ENCODE measurements at places on chromosomes 7 and 10.

- DNase-seq: no peak
These were observed 594.2 kb upstream of the NRG3 start for GRCh38 chr10:81280497-81281479.

DNA sequence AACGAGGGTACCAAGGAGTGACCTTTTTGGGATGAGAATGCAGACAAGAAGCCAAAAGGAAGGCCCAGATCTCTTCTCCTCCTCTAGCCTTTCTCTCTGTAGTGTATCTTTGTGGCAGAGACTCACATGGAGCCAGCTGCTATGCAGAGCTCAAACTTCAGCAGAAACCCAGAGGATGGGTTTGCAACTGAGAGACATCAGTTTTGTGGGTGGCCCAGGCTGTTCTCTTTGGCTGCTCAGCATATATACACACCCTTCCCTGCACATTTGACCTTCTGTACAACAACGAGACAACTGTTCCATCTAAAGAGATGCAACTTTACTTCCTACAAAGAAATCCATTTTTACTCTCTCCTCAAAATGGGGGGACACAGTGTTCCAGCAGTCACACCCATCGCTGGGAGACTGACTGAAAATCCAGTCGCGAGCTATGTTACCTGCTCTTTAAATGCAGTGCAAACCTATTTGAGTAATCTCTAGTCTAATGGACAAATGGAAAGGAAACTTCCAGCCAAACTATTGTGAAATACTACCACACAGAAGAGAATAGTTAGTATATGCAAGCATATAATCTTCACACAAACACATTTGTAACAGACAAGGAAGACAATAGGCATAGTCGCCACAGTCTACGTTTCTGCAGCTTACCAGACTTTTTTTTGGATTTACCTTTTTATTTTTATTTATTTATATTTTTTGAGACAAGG is 51.2 kb downstream of the GTF2I start:
- DNase-seq: no peak

GRCh38 chr10:102627736-102628293 is 16.5 kb upstream of the TRIM8 start:
- DNase-seq: no peak

- no peak for DNase-seq
These were observed 103.6 kb downstream of the MKLN1 start for GRCh38 chr7:131431289-131431688.

- DNase-seq: no peak
These were observed 18.4 kb downstream of the GFRA1 start for GRCh38 chr10:116254422-116255155.

GRCh38 chr10:132412316-132413192 is 15.6 kb downstream of the PWWP2B start:
- no peak for DNase-seq

DNA sequence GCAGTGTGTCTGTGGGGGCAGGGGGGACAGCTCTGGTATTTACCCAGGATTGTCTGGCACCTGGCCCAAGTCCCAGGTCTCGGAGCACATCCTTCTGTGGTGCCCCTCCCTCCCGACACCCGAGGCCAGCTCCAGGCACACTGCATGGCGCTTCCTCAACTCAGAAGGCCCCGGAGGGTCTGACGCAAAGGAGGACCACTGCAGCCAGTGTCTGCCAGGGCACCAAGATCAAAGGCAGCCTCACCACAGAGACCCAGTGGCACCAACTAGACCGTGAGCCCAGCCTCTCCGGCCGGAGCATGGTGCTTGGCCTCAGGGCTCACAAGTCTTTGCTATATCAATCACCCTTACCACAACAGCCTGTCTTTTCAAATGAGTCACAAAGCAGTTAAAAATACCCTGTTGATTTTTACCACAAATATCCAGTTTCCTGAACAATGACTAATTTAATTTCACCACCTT is 99.3 kb upstream of the DDC start:
- no peak for DNase-seq

- DNase-seq: peak; percentile 33
These were observed 121.5 kb upstream of the PRR15 start for GRCh38 chr7:29442146-29442545.

DNA sequence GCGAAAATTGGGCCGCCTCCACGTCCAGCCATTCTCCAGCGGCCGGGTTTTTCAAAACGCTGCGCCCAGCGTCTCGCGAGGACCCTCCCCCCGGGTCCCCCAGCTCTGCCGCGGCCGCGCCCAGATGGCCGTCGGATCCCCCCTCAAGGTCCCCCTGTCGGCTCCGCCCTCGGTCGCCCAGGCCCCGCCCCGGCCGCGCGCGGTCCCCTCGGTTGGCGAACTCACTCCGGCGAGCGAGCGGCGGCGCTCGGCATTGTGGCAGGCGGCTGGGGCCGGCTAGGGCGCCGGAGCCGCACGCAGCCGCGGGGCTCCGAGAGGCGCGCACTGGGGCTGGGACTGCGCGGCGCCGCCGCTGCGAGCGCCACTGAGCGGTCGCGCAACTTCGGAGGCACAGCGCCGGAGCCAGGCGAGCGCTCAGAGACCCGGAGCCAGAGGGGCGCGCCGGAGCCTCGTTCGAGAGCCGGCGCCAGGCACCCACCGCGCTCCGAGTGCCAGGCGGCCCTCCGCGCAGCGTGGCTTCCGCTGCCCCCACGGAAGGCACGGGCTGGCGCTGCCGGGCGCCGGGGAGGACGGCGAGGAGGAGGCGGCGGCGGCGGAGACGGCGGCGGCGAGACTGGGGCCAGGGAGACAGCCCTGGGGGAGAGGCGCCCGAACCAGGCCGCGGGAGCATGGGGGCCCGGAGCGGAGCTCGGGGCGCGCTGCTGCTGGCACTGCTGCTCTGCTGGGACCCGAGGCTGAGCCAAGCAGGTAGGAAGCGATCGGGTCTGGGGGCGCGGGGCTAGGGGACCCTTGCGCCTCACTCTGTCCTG is at the start of gene UNC5B:
Gene UNC5B, plus strand, starts transcription at position 253 of the 809 bp plus-strand sequence. Its CDS starts 416 bp downstream, at position 669.
- DNase-seq: no peak

DNA sequence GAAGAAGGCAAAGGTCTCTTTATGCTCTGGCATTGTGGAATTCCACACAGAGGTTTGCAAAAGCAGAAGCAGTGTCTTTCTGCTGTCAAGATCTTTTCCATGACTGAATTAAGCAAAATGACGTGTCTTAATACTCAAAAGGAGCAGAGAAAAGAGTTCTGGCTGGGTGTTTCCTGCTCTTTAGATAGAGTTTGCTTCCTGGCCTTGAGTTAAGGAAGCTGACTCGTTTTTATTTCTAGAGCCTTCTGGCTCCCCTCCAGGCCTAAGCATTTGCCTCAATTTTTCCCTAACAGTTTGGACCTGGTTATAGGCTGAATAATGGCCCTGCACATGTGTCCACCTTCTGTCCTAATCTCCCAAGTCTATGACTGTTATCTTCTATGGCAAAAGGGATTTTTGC is 21.6 kb downstream of the TAS2R41 start:
- no peak for DNase-seq

- DNase-seq: no peak
These were observed 45.3 kb upstream of the CDK1 start for GRCh38 chr10:60732807-60733516.
